Central memory CD8-positive, alpha-beta T cell (primary cell): ENCODE measurements at places on chromosomes 11 and 22.
A peak's percentile ranks its signal among the peaks of the same experiment; 100 is the strongest.

DNA sequence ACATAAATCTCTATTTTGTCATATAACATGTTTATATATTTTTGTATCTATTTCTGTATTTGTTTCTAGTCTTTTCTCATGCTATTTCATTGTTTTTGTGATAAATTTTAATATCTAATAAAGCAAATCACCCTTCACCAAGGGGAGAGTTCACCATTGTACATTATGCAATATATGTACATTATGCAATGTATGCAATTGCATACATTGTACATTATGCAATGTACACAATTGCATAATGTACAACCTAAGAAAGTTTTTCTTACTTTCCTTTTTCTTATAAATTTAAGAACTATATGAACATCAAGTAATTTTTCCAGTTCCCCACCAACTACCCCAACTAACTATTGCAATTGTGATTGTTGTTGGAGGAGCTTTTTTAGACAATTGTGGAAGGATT lies 44.1 kb upstream of the GLYATL2 start:
- no peak for DNase-seq

DNA sequence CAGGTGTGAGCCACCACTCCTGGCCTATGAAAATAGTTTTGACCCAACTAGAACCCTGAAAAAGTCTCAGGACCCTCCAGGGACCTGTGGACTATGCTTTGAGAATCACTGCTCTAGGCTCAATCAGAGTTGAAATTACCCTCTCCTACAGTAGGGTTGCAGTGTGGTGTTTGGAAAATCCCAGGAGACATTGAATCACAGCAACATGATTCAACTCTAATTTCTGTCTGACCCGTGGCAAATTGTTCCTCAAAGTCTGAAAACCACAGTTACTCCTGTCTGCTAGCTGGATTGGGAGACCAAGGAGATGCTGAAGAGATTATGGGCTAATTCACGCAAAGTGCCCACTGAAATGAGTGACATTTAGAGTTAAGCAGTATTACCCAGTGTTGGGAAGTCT lies 5.4 kb upstream of the MTMR3 start:
- DNase-seq = no peak

- DNase-seq = no peak
These were observed 5.5 kb downstream of the B3GNT6 start for GRCh38 chr11:77039491-77040400.

- no peak for DNase-seq
These were observed 729.8 kb downstream of the FAM181B start for GRCh38 chr11:82003671-82004515.

- DNase-seq = no peak
These were observed 23.4 kb upstream of the PIK3C2A start for GRCh38 chr11:17230867-17231851.

- DNase-seq = no peak
These were observed 46.7 kb downstream of the CD44 start for GRCh38 chr11:35185696-35186095.

- DNase-seq = no peak
These were observed 192.0 kb downstream of the GRIK4 start for GRCh38 chr11:120703358-120704152.

- no peak for DNase-seq
These were observed 64.8 kb upstream of the YWHAH start for GRCh38 chr22:31879585-31879984.

- DNase-seq = no peak
These were observed 10.6 kb downstream of the FREY1 start for GRCh38 chr11:45896422-45896984.

DNA sequence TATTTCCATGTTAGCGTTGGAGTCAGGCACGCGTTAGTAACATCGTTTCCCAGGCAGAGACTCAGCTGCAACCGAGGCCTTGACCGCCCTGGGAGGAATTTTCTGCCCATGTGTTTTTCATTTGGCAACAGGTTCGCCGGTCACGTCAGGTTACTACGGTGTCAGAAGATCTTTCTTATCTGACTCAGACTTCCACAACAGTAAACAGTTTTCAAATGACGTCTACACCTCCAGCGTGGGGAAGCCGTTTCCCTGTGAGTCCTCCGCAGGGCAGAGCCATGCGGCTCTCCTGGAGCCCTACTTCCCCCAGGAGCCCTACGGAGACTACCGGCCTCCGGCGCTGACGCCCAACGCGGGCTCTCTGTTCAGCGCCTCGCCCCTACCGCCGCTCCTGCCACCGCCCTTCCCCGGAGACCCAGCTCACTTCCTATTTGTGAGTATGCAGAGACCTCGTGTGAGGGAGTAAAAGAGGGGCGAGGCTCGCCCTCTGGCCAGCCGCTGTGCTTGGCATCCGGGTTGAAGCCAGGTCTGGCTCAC lies 14.3 kb upstream of the POU2AF3 start:
- no peak for DNase-seq

DNA sequence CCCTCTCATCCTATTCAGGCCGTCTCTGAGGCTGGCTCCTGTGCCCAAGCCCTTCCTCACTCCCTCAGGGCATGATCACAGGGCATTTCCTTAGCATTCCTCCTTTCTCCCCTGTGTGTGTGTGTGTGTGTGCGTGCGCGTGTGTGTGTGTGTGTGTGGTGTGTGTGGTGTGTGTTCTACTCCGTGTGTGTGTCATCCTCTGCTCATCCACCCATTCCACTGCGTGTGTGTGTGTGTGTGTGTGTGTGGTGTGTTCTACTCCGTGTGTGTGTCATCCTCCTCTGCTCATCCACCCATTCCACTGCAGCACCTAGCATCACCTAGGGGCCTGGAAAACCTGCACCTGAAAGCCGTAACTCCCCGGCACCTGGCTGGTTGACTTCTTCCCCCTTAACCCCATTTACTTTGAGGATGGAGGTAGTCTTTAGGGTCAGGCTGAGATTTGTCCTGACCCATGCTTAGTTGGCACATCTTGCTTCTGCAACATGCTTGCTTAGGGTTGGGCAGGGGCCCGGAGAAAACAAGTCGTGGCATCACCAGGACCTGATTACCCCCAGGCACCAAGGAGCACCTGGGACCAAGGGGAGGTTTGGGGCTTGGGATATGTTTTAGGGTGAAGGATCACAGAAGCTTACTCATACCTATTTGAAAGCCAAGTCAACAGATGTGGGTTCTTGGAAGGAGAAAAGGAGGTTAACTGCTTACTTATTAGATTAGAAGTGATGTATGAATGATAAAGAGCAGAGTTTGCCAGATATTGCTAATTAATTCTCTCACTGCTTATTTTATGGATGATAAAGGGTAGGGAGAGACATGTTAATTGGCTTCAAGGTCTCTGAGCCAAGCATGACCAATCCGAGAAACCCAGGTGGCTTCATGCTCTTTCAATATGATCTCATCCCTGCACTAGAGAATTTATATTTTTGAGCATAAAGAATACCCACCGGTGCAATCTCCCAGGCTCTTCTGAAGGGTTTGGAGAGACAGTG lies 18.9 kb downstream of the TIMP3 start:
- no peak for DNase-seq

DNA sequence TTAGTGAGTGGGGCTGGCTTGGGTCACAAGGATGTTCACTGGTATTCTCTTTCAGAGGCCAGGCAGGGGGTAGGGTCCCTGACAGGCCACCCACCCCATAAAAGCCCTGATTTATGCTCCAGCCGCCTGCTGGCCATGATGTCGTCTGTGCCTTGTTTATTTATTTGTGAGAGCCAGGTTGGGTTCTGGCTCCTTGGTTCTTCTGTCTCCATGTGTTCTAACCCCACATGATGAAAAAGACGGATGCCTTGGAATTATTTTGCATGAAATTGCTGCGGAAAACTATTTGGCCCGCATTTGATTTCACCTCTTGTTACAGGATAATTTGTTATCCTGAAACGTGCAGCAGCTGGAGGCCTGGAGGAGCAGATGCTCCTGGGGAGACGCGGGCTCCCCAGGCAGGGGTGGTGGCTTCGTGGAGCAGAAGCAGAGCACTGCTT lies 46.3 kb upstream of the WNT11 start:
- no peak for DNase-seq

DNA sequence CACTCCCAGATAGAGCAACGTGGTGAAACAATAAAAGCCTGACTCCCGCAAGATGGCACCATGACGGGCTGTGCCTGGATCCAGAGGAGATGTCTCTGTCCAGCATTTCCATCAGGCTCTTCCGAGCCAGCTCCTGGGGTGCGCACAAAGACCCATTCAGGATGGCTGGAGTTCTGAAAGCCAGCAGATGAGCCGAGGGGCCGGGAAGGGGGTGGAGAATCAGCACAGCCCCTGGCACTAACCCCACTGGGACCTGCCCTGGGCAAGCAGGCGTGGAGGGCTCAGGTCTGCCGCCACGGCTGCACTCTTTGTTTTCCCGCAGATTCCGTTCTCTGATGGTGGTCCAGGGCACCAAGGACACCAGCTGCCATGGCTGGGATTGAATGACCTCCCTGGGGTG lies 97.2 kb upstream of the BLID start:
- no peak for DNase-seq

- no peak for DNase-seq
These were observed 154.3 kb upstream of the B3GAT1 start for GRCh38 chr11:134566311-134566710.

GRCh38 chr11:117900720-117901440 lies 24.4 kb upstream of the FXYD6 start:
- DNase-seq = no peak

- DNase-seq = no peak
These were observed 7.4 kb downstream of the MED17 start for GRCh38 chr11:93791493-93791892.

DNA sequence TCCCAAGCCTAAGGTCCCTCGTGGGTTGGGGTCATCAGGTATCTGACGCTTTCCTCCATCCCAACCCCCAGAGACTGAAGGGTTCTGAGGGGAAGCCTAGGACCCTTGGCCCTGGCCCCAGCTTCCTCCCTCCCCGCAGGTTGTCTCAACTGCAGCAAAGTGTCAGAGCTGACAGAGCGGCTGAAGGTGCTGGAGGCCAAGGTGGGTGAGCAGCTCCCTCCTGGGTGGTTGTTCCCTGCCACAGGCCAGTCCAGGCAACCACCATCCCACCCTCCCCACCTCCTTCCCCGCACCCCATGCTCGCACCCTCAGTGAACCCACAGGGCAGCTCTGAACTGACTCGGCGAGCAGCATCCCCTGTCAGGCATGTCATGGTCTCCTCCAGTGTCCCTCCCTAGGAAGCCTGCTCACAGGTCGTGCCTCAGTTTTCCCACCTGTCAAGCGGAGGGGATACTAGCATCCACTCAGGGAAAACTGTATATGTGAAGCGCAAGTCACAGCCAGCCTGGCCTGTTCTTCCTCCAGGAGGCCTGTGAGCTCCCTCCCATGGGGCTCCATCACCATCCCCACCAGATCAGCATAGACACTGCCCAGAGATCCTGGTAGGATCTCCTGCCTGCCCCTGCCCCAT lies 20.8 kb downstream of the EMID1 start:
- no peak for DNase-seq

DNA sequence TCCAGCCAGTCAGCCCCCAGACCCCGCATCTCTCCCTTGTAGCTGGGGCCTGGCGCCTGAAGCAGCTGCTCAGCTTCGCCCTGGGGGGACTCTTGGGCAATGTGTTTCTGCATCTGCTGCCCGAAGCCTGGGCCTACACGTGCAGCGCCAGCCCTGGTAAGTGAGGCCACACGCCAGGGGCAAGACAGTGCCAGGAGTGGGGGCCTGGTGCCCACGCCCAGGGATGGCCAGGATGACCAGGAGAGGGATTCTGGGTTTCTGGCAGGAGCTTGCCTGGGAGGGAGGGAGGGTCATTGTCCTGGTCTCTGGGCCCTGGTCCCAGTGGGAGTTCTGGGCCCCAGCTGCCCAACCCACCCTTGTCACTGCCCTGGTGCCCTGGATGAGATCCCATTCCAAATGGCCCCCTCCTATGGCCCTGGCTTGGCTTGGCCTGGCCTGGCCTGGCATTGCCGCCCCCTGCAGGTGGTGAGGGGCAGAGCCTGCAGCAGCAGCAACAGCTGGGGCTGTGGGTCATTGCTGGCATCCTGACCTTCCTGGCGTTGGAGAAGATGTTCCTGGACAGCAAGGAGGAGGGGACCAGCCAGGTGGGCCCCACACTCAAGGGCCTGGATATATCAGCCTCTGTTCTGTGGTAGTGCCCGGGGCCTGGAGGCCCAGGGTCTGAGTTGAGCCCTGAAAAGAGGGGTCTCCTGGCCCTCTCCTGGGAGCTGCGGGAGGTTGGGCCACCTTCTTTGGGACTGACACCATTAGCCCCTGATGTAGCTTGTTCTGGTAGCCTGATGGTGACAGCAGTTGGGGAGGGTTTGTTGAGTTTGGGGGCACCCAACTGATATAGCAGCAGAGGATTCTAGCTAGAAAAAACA lies 3.7 kb downstream of the SLC39A13 start:
- peak; percentile 42 for DNase-seq

GRCh38 chr11:70713988-70714665 lies 315.8 kb downstream of the CTTN start:
- no peak for DNase-seq
